ENCODE measurements at places on chromosomes 1 and 21.

GRCh38 chr1:213698092-213698702, 289.6 kb upstream of the PROX1 start:
- no peak for DNase-seq

DNA sequence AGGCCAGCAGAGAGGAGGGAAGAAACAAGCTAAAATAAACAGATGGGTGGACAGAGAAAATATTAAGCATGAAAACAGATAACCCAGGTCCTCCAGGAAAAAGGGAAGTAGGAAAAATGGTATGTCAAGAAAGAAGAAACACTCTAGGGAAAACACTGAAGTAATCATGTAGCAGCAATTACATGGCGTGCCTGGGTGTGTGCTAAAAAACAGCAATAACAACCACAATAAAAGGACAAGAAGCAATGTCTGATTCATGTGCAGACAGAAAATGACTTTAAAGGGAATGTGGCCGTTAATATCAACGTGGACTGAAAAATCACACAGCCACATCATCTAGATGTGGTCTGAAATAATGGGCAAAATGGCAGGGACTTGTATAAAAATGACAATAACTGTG, 369.7 kb downstream of the PTBP2 start:
- no peak for DNase-seq

GRCh38 chr1:159854693-159855192, 7.7 kb downstream of the VSIG8 start:
- DNase-seq: peak; percentile 64

- DNase-seq: no peak
Observed at GRCh38 chr21:37575580-37575979, 209.0 kb downstream of the DYRK1A start.

GRCh38 chr1:109644670-109645069, 11.2 kb upstream of the GSTM4 start:
- no peak for DNase-seq

DNA sequence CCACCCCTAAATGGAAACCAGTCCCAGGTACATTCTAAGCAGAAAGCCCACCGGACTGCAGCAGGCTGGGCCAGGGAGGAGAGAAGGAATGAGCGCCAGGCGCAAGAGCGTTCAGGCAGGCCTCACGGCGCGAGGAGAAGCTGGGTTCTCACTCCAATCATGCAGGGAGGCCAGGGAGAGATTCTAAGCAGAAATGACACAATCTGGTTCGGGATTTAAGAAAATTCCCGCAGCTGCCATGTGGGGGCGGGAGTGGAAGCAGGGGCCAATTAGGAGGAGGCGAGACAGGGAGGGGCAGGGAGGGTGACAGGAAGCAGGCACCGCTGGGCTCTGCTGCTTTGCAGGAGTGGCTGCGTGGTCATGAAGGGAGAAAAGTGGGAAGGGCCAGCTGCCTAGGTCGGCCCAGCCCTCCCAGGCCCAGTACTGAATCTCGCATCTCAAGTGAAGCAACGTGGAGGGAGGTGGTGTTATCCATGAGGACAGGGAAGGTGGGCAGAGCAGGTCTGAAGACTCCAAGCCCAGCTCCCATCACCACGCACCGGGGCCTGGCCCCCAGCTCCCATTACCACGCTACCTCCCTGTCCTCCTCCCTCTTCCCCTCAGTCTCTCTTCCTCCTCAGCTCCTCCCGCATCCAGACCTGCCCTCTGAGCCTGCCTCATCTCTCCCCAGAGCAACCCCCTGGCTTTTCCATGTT, 11.8 kb downstream of the NPHP4 start:
- DNase-seq: no peak

- no peak for DNase-seq
Observed at GRCh38 chr1:29259802-29260441, 23.6 kb downstream of the PTPRU start.

- no peak for DNase-seq
Observed at GRCh38 chr1:150535511-150536287, 13.5 kb upstream of the ADAMTSL4 start.

DNA sequence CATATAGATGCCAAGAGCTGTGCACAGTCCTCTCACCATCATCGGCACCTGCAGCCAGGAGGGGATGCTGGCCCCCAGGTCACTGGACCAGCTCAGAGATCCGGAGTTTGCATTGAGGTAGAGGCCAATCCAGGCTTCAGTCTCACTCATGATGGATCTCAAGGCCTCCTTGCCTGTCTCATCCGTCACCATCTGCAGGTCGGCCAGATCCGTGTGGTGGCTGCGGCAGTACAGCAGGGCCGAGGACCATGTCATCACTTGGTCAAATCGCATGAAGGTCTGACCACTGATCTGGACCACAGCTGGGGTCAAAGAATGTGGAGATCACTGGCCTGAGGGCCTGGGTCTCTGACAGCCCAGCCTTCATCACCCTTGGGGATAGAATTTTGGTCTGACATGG, 6.6 kb downstream of the CLEC20A start:
- DNase-seq: no peak

- DNase-seq: no peak
Observed at GRCh38 chr1:168455764-168456163, 88.0 kb downstream of the XCL2 start.

DNA sequence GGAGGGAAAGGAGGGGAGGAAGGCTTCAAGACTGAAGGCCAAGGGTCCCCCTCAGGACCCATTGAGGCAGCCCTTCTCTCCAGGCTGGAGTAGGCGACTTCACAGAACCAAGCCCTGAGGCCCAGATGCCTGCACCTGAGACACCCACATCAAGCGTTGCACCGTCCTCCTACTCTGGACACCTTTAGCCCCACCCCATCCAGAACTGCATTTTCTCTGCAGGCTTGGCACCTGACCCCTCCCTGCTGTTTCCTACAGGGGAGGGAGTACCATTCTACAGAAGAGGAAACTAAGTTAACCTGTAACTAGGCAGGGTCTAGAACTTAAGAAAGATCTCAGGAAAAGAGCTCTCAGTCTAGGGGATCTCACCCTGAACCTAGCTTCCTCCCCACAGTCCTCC, 12.0 kb downstream of the PEF1 start:
- no peak for DNase-seq

DNA sequence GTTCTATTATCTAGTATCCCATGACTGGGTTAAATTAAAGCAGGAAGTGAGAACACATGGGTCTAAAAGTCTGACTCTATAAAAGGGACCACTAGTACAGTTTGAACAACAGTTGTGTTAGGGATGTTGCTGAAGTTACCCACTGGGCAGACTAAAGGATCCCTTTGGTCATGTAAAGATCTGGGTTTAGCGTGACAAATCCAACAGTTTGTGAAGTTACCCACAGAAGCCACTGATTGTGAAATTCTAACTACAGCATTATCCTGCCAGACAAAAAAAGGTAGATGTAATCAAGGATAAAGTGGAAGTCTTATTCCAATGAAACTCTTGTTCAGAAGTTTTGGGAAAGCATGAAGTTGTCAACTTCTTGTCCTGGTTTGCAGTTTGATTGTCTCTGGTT, 5.7 kb downstream of the QSOX1 start:
- DNase-seq: no peak

- DNase-seq: no peak
Observed at GRCh38 chr1:175434283-175434860, 241.8 kb upstream of the KIAA0040 start.

- DNase-seq: no peak
Observed at GRCh38 chr1:207670192-207670591, 25.3 kb downstream of the CR1L start.

DNA sequence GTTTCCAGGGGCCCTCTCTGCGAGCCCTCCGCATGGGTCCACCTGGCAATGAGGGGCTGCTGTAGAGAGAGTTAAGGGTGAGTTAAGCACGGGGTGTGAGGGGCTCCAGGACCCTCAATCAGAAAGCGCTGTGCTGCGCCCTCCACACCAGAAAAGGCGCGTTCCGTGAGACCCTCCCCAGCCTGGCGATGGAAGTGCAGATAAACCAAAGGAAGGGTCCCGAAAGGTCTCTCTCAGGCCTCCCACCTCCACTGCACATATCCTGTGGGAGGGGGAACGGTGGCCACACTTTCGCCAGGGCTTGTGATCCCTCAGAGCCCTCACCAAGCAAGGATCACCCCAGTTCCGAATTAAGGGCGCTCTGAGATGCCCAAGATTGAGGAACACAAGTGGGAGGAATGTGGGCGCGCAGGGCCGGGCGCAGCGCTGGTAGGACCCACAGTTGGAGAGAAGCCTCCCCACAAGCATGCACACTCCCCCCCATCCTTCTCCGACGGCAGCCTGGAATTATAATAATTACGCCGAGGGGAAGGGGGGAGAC, 1.1 kb downstream of the WNT3A start:
- no peak for DNase-seq

- no peak for DNase-seq
Observed at GRCh38 chr1:20921285-20921684, 134.2 kb upstream of the HP1BP3 start.

DNA sequence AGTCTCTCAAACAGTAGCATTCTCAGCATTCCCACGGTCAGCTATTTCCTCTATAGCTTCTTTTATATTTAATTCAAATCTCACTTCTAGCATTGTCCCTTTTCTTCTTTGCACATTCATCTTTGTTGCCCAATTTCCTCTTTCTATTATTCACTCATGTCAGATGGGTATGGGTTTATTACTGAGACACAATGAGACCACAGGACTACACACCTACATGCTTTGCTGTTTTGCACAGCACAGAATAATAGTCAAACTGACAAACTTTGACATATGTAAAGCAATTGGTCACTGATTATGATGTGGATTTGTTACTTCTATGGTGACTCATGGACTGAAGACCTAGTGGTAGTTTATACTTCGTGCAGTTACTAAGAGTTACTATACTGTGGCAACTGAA, 5.8 kb upstream of the CD1C start:
- no peak for DNase-seq

DNA sequence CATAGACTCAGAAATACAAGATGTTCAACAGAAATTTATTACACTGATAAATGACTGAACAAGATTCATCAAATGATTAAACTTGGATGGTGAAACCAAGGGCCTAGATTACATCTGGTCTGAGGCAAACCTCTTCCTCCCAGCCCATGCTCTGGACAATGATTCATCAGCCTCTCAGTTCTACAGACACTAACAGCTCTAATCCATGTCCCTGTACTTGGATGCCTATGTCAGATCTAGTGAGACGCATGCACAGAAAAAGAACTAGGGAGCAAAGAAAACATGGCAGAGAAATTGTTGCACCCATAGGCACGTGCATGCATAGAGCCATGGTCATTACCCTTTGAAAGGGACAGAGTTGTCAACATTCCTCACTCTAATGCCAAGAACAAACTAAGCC, 250.1 kb downstream of the KCNH1 start:
- no peak for DNase-seq

DNA sequence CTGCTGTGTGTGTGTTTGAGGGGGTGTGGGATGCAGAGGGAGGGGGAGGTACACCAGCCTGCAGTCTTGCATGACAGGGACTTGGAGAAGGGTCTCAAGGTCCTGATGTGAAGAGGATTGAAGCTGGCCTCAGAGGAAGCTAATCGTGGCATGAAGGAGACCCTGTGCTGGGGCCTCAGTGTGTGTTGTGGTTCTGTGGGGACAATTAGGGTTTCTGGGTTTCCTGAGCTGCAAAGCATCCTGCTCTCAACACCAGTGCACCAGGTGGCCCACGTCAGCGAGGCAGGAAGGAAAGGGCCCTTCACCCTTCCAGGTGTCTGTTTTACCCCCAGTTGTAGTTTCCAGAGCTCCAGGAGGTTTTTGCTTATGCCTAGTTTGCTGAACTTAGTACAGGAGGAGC, 52.8 kb downstream of the TENT5C start:
- DNase-seq: no peak

DNA sequence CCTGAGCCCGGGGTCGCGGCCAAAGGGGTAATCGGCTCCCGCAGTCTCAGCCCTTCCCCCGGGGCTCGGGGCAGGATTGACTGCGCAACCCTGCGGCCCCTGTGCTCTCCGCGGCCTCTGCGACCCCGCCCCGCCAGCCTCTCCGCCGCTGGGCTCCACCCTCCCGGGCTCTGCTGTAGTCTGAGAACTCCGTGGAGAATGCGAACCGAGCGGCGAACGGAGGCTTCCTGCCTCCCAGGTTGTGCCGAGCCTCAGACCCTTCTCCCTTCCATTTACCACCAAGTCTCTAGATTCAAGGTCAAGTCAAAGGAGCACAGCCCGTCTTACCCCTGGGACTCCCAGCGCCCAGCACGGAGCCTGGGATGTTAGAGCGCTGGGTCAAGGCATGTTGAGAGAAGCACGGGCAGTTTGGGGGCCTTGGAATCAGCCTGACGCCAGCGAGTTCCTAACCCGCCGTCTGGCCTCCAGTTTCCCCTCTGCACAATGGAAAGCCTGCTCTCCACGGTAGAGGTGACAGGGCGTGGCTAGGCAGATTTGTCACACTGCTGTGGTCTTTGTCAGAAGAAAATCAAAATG, 3.0 kb downstream of the ATP2B4 start:
- DNase-seq: no peak

GRCh38 chr1:179082999-179083335, 1.1 kb downstream of the TOR3A start:
- DNase-seq: no peak

- DNase-seq: no peak
Observed at GRCh38 chr1:229209816-229210215, 61.1 kb upstream of the RAB4A start.

DNA sequence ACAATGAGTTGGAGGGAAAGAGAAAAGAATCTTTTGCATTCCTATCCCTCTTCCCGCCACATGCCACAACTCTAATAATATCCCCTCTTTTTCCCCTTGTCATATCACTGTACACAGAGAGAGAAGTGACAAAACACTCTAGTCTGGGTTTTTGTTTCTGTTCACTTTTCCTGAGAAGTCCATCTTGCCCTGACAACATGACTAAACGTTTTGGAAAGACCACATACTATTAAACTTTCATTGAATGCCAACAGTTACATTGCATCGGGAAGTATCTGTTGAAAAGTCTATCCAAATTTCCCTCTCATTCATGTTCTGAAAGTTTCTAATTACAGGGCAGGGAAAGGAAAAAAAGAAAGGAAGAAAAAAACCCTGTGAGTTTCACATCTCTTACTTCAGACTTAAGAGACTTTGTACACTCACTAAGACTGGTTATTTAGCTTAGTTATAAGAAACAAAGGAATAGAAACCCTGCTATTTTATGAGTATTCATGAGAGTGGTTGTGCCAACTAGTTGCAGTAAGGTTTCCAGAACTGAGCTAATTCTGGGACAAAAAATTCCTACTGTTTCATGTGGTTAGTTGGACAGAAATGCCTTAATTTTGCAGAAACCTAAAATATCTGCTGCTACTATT, 16.9 kb downstream of the PLA2G4A start:
- DNase-seq: no peak

GRCh38 chr1:152878042-152878441, at the start of gene SMCP:
Gene SMCP (plus strand): TSS chr1:152878322. CDS start chr1:152884423, 6,101 bp downstream.
- DNase-seq: no peak

DNA sequence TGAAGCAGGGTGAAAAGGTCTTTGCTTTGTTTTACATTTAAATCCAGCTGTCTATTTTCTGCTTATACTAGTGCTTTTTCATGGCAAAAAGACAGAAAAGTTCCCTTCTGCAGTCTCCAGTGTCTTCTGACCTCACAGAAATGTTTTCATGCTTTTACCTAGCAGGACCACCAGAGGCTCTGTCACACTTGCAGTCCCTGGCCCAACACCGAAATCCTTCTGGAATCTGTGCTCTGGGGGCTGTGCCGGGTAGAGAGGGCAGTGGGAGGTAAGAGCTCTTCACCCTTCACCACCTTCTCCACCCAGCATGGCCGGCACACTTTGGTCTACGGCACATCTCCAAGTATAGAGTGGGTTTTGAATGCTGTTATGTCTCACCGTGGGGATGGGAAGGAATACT, 20.8 kb downstream of the GNAT2 start:
- DNase-seq: no peak

GRCh38 chr1:224502459-224503160, 68.0 kb upstream of the WDR26 start:
- DNase-seq: no peak

- DNase-seq: no peak
Observed at GRCh38 chr1:156121457-156121856, 6.9 kb downstream of the LMNA start.

GRCh38 chr1:15042866-15043265, 110.7 kb upstream of the TMEM51 start:
- DNase-seq: no peak
